Activated CD8-positive, alpha-beta memory T cell treated with anti-CD3 and anti-CD28 coated beads, Interleukin-2, amount 50 U/mL, for 48 hours (primary cell): ENCODE measurements at places on chromosomes 6 and 20.

DNA sequence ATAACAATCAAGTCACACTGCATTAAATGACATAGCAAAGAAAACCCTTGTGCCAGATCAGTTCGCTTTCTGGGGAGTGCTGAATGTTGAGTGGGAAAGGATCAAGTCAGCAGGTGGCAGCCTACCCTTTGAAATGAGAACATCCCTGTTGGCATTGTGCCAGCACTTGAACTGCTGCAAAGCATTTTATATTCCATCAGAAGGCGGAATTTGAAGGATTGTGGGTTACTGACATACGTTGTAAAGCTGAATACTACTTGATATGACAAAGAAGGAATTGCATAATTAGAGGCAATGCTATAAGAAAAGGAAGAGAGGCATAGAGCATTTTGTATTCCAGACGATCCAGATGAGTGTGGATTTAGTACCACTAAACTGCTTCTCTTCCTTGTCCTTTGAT, 26.5 kb downstream of the BCKDHB start:
- no peak for DNase-seq

DNA sequence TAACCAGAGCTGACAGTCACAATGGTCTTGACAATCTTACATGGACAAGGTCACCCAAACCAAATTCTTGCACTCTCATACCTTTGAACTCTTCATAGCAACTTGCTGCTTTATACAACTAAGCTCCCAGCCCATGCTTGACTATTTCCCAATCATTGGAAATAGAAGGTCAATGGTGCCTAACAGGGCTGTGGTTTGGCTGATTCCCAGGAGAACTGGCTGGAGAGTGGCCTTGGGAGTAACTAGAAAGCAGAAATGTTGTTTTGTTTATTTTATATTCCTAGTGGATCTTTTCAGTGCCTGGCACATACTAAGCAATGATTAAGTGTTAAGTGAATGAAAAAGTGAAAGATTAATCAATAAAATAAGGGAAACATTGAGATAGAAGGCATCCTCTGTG, 3.0 kb downstream of the SPINT4 start:
- DNase-seq = no peak

- DNase-seq = no peak
Measured at GRCh38 chr20:17790296-17790695, 90.5 kb downstream of the BANF2 start.

GRCh38 chr20:19944772-19945459, 72.2 kb upstream of the NAA20 start:
- DNase-seq = peak; percentile 60

DNA sequence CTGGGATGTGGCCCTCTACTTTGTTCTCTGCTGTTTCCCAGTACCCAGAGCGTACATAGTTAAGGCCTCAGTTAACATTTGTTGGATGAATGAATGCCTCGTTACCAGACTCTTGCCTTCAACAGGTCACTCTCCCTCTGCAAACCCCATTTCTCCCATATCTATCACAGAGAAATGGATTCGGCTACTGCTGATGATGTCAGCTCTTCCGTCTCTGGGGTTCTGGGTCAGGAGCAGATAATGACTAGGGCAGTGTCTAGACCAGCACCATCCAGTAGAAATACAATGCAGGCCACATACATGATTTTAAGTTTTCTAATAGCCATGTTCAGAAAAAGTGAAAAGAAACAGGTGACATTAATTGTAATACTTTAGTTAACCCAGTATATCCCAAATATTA, 47.9 kb downstream of the TOX2 start:
- DNase-seq = no peak

DNA sequence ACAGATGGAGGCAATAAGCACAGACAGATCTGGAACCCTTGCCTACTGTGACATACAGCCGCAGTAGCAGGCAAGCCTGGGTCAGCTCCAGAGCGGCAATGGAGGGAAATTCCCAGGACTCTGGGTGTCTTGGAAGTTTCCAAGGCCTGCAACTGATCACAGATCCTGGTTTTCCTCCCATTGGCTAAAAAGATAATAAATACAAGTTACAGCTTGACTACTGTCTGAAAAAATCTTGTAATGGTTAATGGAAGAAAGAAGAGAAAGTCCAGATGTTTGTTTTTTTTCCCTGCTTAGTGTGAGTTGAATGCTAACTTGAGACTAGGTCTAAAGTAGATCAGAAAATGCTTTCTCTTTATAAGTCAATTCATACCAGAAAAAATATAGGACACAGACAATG, 307.6 kb downstream of the ALDH8A1 start:
- no peak for DNase-seq

- no peak for DNase-seq
Measured at GRCh38 chr6:90790696-90791095, 203.8 kb upstream of the MAP3K7 start.

DNA sequence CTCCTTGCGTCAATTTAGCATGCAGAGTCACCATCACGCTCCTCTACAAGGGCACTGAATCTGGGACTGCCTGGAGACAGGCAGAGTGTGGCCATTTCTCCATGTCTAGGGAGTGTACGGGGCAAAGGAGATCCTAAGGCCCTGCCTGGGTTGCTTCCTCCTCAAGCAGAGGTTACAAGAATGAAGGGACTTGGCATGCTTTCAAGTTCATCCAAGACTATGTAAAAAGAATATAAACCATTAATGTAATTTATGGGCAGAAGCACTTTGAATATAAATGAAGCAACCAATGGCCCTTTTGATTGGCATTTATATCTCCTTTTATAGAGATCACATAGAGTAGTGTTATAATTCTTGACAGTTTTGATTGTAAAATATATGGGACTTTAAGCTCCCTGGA, 137.5 kb downstream of the BTBD3 start:
- DNase-seq = no peak

- no peak for DNase-seq
Measured at GRCh38 chr6:157741948-157742556, 81.0 kb upstream of the SNX9 start.

GRCh38 chr6:150539568-150539967, 60.1 kb upstream of the PLEKHG1 start:
- no peak for DNase-seq

GRCh38 chr6:56368491-56368890, 121.1 kb upstream of the COL21A1 start:
- no peak for DNase-seq

GRCh38 chr20:37878835-37879599, 23.9 kb upstream of the VSTM2L start:
- no peak for DNase-seq

DNA sequence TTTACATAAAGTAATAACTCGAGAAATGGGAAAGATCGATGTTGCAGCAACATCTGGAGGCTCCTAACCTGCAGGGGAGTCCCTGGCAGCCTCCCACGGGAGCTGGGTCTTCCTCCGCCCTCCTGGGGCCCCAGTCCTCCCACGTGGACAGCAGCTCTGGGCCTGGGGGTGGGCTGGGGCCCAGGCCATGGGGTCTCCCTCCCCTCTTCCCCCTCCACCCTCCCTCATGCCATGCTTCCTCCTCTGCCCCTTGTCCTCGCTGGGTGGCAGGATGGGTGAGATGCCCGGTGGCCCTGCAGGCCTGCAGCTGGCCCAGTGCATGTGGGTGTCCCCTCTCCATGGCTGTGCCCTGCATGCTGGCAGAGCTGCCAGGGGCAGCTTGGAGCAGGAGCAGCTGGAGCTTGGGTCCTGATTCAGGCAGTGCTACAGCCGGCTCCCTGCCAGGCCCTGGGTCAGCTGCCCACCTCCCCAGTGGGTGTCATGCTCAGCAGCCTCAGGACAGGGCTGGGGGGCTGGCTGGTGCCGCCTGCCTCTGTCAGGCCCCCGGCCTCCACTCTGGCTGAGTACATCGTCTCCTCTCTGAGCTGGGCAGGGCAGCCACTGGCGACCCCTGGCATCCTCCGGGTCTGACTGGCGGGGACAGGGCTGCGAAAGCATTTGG, 48.9 kb upstream of the BHLHE23 start:
- peak; percentile 48 for DNase-seq

GRCh38 chr6:27053738-27054137, 193.8 kb upstream of the PRSS16 start:
- no peak for DNase-seq

DNA sequence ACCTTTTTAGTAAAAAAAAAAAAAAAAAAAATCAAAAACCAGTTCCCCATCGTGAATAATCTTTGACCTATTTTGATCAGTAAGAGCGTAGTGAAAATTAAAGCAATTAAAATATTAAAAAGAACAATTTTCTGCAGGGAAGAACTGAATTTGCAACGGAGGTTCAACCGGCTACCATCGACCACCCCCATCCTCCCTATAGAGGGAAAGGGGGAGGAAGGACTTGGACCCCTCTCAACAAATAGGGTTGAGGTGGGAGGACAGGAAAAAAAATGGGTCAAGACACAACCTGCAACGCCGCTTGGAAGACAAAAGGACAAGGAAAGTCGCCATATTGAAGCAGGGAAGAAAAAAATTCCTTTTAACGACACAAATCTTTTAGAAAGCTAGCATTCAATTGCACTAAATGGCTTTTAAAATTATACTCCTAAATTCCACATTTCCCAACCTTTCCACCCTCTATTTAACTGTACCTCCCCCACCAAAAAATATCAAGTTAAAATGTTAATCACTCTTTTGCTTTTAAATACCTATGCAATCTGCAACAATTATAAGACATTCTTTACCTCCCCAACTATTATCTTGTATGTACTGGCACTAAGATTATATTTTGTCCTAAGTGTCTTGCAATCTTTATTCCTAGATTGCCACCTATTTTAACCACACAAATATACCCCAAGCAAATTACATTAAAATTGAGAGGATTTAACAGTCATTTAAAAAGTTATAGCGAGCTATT, 1.7 kb downstream of the PPP1R10 start:
- peak; percentile 75 for DNase-seq

DNA sequence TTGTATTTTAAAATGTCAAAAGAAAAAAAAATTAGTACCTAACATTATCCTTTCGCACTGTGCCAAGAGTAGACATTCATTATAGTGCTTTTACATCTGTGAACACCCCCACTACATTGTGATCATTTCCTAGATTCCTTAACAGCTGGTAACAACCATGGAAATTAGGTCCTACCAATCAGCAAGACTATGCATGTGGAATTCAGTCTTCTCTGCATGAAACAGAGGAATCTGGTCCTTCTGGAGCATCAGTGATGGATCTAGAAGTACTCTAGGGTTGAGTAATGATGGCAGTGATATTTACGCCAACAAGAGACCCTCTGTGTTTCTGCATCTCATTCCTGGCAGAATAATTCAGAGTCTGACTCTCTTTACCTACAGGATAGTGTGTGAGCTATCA, 9.4 kb downstream of the OR12D1 start:
- DNase-seq = no peak
